ENCODE measurements at places on chromosomes 6 and 20.
A peak's percentile ranks its signal among the peaks of the same experiment; 100 is the strongest.

- no peak for DNase-seq
These were observed 61.7 kb downstream of the RIPOR3 start for GRCh38 chr20:50629670-50630045.

DNA sequence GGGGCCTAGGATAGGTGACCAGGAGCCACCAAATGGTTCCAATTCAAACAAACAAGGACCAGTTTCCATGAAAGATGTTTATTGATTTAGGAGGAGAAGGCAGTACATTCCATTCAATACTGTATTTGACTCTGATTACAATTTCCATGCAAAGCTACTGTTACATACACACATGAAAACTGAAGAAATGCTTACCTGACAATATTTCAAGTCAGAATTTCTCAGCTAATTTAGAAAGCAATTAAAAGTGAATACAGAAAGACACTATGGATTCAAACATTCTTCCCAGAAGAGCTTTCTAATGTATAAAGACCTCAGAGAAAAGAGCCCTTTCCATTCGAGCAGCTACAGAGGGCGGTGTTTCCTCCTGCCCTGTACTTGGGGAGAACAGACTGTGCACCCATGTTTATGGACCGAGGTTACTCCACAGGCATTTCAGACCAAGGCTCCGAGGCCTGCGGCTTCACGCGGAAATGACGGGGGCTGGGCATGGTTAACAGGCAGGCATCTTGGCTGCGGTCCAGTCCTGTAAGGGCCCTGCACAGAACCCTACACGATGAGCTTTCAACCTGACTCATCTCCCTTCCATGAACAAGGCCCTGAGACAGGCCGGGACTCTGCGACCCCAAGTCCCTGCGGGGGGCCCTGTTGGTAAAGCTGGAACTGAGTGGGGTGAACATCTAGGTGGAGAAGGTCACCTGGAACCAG is 25.7 kb upstream of the TCFL5 start:
- no peak for DNase-seq

DNA sequence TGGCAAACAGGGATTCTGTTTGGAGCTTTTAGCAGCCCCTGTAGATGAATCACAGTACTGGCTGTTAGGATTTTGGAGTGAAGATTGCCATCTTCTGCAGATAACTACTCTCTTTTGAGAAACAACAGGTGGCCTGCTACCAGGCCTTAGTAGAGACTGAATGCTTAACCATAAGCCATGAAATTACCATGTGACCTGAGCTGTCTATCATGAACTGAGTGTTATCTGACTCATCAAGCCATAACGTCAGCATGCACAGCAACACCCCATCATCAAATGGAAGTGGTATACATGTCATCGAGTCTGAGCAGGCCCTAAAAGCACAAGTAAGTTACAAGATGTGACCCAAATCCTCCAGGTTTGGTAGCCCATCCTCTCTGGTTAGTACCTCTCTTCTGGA is 132.6 kb downstream of the GPR63 start:
- no peak for DNase-seq

- DNase-seq: no peak
These were observed 167.9 kb downstream of the HAO1 start for GRCh38 chr20:7772371-7772770.

DNA sequence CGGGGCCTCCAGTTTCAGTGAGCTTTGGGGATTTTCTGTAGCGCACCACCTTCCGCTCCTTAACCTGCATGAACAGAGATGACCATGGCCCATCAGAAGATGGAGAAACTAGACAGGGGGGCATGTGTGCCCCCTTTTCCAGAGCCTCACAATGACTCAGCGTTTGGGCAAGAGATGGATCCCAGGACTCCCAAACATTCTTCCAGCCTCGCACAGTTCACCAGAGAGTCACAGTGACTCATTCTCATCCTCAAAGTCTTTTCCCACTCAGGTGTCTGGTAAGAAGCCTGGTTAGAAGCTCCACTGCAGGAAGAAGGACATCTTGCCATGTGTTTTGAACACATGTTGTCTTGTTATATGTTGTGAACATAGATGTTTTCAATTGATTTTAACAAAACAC is 76.2 kb upstream of the FRMD1 start:
- no peak for DNase-seq

DNA sequence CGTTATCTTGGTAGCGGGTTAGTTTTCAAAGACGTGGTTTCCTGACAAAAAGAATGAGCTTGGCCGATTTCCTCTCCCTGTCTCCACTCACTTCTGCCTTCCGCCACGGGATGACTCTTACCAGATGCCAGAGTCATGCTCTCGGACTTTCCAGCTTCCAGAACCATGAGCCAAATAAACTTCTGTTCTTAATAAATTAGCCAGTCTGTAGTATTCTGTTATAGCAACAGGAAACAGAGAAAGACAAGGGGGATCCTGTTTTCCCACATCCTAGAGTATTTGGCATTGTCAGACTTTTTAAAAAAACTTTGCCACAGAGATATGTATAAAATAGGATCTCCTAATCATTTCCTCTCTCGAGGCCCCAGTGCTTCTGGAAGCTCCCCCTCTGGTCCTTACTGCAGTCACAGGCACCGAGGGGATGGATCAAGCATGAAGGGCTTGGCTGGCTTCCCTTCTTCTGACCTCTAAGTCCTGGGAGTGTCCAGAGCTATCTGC is 84.9 kb upstream of the NAA20 start:
- DNase-seq: no peak

DNA sequence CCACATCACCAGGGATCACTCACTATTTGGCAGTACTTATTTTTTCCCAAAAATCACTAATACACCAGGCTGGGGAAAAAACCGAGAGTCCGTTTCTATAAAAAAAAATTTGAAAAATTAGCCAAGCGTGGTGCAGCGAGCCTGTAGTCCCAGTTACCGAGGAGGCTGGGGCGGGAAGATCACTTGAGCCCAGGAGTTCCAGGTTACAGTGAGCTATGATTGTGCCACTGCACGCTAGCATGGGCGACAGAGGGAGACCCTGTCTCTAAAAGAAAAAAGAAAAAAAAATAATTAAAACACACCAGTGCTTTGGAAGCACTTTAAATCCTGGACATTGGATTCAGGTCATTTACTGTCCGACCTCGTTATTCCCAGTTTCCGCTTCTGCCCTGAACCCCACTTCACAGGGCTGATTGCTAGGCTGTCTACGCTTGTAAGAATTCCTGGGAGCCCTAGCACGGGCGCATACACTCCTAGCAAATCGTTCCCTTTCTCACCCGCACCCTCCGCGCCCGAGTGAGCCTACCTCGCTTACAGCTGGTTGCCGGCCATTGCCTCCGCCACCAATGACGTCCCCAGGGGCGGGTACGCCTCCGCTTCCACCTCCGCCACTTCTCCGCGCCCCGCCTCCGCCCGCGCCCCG is at the start of gene TPMT:
TSS of gene TPMT (minus strand) at position 571 of the 643 bp plus-strand sequence. CDS start 5,950 bp downstream, outside the sequence.
- peak; percentile 89 for DNase-seq

DNA sequence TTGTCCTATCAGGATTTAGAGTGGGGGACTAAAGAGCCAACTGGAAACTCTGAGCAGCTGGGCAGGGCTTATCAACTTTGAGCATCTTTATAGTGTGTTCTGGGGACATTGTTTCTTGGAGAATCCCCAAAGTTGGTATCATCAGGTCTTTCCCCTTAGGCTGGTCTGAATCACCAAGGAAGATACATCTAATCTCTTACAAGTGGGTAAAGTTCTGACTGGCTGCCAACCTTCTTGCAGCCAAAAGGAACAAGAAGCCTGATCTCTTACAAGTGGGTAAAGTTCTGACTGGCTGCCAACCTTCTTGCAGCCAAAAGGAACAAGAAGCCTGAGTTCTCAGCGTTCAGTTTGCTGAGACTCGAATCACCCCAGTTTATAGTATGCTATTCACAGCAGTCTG is 1.6 kb upstream of the MED23 start:
- no peak for DNase-seq

DNA sequence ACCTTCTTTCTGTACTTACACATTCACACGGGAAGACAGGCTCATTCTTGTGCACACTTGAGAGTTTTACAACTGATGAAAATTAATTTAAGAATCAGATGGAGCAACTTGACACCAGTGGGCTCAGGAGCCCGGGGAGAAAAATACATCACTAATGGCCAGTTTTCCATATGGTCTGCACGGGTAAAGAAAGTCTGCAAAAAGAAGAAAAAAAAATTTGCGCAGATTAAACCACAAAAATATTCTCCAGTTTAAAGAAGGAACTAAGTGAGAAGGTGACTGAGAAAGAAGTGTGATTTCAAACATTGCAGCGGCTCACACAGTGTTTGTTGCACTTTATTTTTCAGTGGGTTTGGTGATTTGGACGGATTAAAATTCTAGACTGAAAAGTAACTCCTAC is at the start of gene TULP4:
TSS of gene TULP4 (plus strand) at position 301 of the 400 bp plus-strand sequence. CDS start 1,552 bp downstream, outside the sequence.
- DNase-seq: no peak

DNA sequence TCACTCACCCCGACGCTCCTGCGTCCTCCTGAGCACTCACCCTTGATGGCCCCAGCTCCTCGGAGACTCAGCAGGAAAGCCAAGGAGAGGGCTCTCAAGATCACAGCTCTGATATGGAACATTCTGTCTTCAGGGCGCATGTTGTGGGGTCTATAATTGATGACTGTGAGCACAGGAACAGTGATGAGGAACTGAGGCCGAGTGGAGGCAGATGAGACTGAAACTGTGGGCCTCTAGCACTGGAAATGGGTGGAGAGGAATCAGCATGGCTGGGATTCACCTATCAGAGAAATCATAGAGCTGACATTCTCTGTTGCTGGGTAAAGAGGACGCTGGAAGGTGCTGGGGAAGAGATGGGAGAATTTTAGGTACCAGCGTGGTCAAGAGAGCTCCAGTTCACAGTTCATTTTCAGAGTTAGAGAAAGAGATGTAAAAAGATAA is at the start of gene HLA-DPA1:
TSS of gene HLA-DPA1 (minus strand) at position 219 of the 441 bp plus-strand sequence.
- DNase-seq: no peak

GRCh38 chr20:44193801-44194200 is 6.8 kb upstream of the JPH2 start:
- no peak for DNase-seq

- DNase-seq: no peak
These were observed 29.5 kb downstream of the TCF21 start for GRCh38 chr6:133918208-133918930.

DNA sequence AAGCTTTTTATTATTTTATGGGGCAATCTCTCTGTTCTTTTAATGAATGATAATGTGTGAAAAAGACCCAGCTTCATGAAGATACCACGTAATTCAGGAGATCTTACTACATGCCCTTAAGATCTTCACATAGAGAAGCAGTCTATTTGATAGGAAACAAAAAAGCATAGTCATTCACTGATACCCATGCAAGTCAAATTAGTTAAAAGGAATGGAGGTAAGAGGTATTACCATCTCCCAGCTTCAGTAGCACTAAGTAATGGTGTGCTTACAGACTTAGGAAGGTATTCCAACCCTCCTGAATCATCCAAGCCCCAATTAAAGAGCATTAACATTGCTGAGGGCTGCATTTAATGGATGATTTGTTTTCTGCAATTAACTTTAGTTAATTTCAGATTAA is 364.7 kb downstream of the SYNE1 start:
- DNase-seq: no peak

DNA sequence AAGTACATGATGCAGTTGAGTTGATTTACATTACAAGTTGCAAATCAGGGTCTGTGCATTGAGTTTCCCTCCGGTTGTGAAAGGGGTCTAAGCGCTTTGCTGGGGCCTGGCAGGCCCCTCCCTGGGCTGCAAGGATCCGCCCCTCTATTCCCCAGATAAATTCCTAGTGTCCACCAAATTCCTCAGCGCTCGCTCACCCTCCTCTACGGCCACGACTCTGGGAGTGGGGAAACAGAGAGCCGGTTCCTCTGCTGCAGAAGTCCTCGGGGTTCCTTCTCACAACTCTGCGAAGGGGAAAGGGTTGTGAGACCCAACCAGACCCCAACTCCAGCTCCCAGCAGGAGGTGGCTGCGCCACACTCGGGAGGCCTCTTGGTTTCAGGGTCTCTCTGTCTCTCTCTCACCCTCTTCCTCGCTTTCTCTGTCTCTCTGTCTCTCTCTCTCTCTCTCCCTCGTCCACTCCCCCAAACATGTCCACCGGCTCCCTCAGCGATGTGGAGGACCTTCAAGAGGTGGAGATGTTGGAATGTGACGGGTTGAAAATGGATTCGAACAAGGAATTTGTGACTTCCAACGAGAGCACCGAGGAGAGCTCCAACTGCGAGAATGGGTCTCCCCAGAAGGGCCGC is at the start of gene TCF21:
TSS of gene TCF21 (plus strand) at position 185 of the 628 bp plus-strand sequence. CDS start at position 470, 285 bp downstream.
- peak; percentile 60 for DNase-seq

DNA sequence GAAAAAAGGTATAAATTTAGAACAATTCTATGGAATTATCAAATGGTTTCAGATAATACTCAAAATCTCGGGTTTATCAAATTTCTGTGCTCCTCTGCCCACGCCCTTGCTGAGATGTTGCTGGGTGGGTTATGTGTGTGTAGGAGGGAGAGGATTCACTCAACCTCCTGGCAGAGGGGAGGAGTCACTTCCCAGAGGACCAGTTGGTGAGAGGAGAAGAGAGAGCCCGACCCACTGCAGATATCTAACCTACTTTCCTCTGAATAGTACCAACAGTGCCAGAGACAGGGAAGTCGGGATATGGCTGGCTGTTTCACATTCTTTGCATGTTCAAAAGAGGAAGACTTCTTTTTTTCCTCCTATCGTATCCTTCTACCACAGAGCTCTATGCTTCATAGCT is 187.1 kb upstream of the MAN1A1 start:
- DNase-seq: no peak
